ENCODE measurements at places on chromosomes 16 and 17.

DNA sequence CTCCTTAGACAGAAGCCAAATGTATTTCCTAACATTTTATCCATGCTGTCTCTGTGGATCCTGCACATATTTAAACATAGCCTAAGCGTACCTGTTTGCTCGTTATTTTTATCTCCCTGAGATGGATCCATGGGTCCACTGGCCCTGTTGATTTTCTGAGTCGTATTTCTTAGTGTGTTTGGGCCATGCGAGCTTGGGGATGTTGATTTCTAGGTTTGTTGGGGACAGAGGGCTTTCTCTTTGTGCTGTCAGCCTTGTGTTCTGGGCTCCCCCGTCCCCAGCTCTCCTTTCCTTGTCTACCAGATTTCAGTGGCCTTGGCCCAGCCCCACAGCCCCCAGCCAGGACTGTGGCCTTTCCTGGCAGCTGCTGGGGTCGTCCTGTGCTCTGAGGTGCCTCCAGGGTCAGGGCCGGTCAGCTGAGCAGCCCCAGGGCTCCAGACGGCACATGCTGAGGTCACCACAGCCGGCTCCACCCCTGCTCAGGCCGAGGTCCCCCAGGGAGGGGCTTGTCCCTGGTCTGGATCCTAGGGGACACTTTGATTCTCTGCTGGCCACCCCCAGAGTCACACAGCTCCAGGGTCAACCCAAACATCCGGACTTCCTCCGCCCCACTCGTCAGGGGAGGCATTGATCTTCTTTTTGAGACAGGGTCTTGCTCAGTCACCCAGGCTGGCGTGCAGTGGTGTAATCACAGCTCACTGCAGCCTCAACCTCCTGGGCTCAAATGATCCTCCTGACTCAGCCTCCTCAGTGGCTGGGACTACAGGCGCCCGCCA, 4.4 kb downstream of the SSTR5 start:
- no peak for DNase-seq

- no peak for DNase-seq
These were observed 218.6 kb downstream of the PRKCA start for GRCh38 chr17:66520999-66521398.

- no peak for DNase-seq
These were observed 141.1 kb downstream of the GSG1L start for GRCh38 chr16:27922433-27922832.

- no peak for DNase-seq
These were observed 62.4 kb upstream of the MARCHF10 start for GRCh38 chr17:62870552-62870971.

- no peak for DNase-seq
These were observed 28.1 kb downstream of the TOX3 start for GRCh38 chr16:52518884-52519283.

- DNase-seq, result no peak
These were observed 31.8 kb upstream of the JPH3 start for GRCh38 chr16:87570572-87570937.

- no peak for DNase-seq
These were observed 422.4 kb downstream of the NPIPA8 start for GRCh38 chr16:17914168-17914567.

- DNase-seq, result no peak
These were observed 6.3 kb downstream of the SLC38A7 start for GRCh38 chr16:58678269-58678668.

DNA sequence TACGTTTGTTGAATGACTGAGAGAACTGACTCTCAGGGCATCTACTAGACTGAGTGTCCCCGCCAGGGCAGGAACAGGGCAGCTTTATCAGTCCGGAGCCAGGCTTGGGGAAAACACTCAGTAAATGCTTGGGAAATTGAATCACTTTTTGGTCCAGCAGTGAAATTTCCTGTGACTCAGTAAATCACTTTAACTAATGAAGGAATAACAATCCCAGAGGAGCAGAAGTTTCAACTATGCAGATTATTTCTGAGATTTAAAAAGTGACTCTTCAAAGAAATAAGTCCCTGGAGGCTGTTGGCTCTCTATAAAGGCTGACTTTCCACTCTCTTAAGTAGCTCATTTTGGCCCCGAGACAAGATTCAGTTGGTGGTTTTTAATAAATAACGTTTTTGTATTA, 101.8 kb downstream of the FOXL1 start:
- DNase-seq, result no peak

DNA sequence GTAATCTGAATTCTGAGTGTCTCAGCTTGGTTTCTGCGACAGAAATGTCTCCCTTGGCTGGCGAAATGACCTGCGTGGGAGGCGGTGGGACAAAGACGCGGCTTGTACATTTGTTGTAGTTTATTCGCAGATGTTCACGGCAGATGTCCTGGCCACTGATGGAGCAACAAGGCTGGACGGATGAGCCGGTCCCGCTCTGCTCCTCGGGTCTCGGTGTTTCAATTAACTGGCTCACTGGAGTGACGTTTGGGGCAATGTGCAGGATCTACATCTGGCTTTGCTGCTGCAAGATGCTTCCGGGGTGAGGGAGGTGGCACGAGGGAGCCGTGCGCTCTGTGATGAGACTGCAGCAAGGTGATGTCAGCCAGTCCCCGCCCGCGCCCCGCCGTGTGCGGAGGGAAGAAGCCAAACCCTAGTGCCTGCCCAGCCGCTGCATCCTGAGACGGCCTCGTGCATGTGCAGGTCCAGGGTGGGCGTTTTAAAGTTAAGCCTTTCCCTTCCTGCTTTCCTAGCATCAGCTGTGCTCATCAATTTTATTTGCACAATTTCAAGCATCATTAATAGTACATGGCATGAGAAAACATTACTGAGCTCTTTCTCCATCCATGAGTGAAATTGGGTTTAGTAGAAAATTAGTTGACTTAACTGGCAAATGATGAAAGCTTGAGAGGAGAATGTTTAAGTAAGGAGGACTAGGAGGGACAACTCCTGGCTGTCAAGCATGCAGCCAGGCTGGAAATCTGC, 44.4 kb downstream of the MGAT5B start:
- DNase-seq, result no peak

DNA sequence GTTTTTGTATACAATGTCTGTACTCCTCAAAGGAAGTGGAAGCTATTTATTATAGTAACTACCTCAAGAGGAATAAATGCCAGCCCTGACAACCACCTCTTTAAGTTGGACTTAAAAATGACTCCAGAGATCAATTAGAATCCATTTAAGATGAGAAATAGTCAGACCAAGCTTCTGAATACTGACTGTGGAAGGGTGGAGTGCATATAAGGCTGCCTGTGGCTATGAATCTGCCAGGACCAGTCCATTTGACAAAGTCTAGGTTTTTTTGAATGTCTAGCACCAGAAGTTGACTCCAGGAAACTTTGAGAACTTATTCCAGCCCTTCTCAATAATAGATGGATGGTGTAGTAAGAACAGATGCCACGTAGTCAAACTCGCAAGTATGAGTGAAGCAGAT, 15.0 kb downstream of the OGFOD1 start:
- DNase-seq, result no peak

- DNase-seq, result peak; percentile 53
These were observed 5.4 kb downstream of the MYO1C start for GRCh38 chr17:1486802-1487695.

DNA sequence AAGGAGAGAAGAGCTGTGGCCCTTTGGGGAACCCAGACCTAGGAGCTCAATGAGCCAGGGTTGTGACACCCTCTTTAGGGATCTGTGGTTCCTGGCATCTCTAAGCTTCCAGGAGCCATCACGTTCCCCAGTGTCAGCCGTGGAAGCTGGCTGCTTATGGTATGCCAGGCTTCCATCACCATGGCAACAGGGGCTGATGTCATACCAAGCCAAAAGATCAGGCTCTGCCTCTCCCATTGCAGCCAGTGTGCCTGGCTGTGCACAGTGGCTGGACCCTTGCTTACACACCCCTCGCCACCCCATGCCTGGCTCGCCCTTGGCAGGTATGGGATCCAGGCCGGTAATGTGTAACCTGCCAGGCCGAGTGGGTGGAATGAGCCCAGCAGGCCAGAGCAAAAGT, 91.1 kb downstream of the SSH2 start:
- no peak for DNase-seq

DNA sequence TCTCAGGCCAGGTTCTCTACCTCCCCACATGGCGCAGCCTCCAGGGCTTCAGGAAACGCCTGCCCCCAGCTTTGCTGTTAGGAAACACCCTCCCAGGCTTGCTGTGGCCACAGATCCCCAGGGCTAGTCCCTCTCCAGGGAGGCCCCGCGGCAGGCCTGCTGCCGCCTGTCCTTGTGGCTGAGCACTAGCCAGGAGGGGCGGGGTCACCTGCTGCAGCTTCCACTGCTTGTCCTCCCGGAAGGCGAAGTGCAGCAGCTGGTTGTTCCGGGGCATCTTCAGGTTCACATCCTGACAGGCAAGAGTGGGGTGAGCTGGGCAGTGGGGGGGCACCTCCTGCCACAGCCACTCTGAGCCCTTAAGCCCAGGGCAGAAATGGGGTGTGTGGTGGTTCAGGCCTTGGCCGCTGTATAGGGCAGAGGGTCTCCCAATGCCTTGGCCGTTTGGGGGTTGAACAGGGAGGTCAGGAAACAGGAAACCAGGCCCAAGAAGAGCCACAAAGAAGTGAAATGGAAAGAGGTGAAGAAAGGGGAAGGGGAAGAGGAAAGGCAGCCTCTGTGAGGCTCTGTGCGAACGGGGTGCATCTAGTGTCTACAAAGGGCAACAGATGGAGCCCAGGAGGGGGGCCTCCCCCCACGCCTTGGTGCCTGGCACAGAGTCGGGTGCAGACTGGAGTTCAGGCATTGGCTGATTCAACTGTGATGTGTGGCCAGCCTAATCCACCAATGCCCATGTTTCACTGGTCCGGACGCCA, 2.0 kb downstream of the ROGDI start:
- no peak for DNase-seq

DNA sequence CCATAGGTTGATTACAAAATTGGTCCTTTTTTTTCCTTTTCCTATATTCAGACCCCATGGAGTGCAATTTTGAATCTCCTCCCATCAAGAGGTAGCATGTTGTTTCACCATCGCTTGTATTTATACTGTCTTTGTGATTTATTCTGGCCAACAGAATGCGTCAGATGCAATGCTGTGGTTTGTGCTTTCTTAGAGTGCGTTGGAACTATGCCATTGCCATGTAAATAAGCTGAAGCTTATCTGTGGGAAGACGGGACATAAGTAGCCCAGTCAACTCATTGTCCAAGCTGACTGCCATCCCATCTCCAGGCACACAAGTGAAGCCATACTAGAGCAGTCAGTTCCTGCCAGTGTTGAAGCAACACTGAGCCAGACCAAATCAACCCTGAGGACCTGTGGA, 1339.3 kb upstream of the GOT2 start:
- no peak for DNase-seq

DNA sequence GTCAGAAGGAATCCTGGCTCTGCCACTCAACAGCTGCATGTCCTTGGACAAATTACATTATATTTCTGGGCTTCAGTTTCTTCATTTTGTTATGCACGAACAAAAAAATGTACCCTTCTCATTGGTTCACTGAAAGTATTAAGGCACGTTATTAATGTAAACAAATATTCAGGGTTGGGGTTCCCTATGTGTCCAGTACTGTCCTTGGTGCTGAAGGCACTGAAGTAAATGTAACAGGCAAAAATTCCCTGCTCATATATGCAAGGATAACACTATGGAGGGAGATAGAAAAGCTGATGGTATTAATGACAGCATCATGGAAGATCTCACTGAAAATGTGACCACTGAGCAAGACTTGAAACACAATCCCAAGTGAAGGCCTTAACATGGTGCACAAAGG, 386.6 kb downstream of the XYLT1 start:
- no peak for DNase-seq

DNA sequence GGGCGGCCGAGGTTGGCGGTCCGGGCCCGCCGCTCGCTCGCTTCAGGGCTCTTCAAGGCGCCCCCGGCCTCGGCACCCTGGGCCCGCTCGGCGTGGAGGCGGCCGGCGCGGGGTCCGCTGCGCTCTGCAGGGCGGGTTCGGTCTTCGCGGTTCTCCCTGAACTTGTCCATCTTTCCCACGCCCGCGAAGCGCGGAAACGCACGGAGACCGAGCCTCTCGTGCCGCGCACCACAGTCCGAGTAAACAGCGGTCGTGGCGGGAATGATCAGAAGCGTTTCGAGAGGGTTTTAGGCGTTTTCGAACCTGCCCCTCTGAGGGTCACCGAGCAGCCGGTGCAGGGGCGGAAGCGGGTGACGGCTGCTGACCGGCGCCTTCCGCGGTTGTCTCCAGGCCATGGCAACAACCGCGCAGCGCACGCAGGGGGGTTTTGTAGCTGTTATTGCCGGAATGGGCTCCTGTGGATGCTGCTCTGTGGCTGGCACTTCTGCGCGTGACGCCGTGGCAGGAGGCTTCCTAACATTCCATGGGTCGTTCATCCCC, 414 bp downstream of the NARF start:
- DNase-seq, result no peak

GRCh38 chr17:64611369-64611768, 50.7 kb downstream of the SMURF2 start:
- no peak for DNase-seq

DNA sequence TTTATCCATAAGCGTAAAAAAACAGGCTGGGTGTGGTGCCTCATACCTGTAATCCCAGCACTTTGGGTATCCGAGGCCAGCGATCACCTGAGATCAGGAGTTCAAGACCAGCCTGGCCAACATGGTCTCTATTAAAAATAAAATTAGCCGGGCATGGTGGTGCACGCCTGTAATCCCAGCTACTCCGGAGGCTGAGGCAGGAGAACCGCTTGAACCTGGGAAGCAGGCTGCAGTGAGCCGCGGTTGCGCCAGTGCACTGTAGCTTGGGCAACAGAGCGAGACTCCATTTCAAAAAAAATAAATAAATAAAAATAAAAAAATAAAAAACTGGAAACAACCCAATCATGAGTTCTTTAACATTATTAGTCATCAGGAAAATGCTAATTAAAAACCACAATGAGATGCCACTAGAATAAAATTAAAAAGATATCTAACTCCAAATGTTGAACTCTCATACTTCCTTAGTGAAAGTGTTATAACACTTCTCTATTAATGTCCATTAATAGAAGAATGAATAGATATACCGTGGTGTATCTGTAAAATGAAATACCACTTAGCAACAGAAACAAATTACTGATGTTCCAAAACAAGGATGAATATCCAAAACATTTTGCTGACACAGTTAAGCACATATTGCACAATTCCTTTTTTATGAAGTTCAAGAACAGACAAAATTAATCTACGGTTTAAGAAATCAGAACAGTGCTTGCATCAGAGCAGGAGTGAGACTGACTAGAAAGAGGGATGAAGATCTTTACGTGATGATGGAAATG, 13.1 kb downstream of the MPHOSPH6 start:
- no peak for DNase-seq

DNA sequence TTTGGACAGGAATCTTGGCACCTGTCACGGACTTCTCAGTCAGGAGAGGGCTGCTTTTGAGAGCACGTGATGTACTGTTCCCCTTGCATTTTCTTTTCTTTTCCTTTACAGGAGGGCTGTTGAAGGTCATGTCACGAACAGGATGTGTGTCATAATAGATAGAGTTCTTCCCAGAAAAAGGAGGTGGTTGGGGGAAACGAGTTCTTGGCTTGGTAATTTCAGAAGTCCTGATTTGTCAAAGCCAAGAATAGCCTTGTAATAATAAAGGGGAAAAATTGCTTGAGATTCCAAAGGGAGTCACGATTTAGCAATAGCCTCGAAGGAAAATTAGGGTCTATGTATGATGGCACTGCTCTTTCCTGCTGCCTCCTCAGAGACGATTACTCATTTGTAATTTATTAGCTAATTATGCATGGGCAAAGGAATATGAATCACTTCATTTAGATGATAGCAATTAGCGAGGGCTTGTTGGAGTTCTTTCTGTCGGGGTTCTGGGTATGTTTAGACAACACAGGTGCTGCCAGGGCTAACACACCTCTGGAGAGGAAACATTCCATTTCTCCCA, 277.7 kb upstream of the N4BP1 start:
- no peak for DNase-seq

- no peak for DNase-seq
These were observed 2.7 kb upstream of the AP1G1 start for GRCh38 chr16:71811261-71811803.

- DNase-seq, result no peak
These were observed 329 bp downstream of the SMARCD2 start for GRCh38 chr17:63842173-63842539.
